Left ventricle myocardium superior (tissue), 1 donor: ENCODE measurements at places on chromosomes 6 and 20. TPM values are rescaled to one million over a fixed set of nuclear protein-coding genes. Genes with fewer than 3 reads are reported as not detected.

Gene PHACTR3
- total RNA-seq, result 6.8 TPM

Gene NCOA6
- total RNA-seq, result 17.1 TPM

Gene GSTA3
- total RNA-seq, result not detected

Gene CRIP3
- 6.6 TPM for total RNA-seq

Gene RFX6
- total RNA-seq, result not detected

Gene ZC2HC1B
- not detected for total RNA-seq

Gene SDHAF4
- total RNA-seq, result 17.0 TPM

Gene SLC17A2
- not detected for total RNA-seq

Gene TMEM170B
- total RNA-seq, result 5.4 TPM

Gene ZBTB46
- total RNA-seq, result 13.1 TPM

Gene PTK6
- total RNA-seq, result not detected

Gene SPINT3
- not detected for total RNA-seq

Gene PHACTR1
- 124 TPM for total RNA-seq

Gene SYCP2L
- total RNA-seq, result 1.1 TPM

Gene MRAP2
- not detected for total RNA-seq

Gene ZBTB24
- 3.4 TPM for total RNA-seq

Gene SLC35B3
- total RNA-seq, result 8.2 TPM

Gene COL21A1
- 23.2 TPM for total RNA-seq

Gene LZTS3
- total RNA-seq, result 17.6 TPM

Gene WFDC5
- not detected for total RNA-seq

Gene TP53TG5
- 2.1 TPM for total RNA-seq

Gene MICB
- total RNA-seq, result 1.7 TPM

Gene EPPIN
- not detected for total RNA-seq

Gene NTSR1
- not detected for total RNA-seq

Gene SIRPB1
- total RNA-seq, result 0.82 TPM

Gene TRIM40
- not detected for total RNA-seq

Gene HSPA1L
- total RNA-seq, result 2.0 TPM

Gene TGM3
- total RNA-seq, result not detected

Gene ATP9A
- total RNA-seq, result 21.2 TPM

Gene RIPOR2
- total RNA-seq, result 3.6 TPM

Gene SLC22A2
- total RNA-seq, result not detected

Gene PPP1R14C
- total RNA-seq, result 123 TPM

Gene ALDH5A1
- 31.2 TPM for total RNA-seq

Gene OOEP
- total RNA-seq, result 0.45 TPM

Gene TSPO2
- total RNA-seq, result not detected

Gene RIMS1
- total RNA-seq, result 1.2 TPM

Gene SOBP
- 15.3 TPM for total RNA-seq

Gene MAP3K7
- 16.4 TPM for total RNA-seq

Gene SLC24A3
- total RNA-seq, result 0.62 TPM

Gene ITPR3
- total RNA-seq, result 6.1 TPM

Gene TGIF2
- total RNA-seq, result 7.6 TPM

Gene LRFN2
- total RNA-seq, result not detected

Gene PNLDC1
- 0.17 TPM for total RNA-seq

Gene RPS6KA2
- 63.4 TPM for total RNA-seq

Gene KIF3B
- 9.1 TPM for total RNA-seq

Gene BPI
- total RNA-seq, result not detected

Gene FUT9
- total RNA-seq, result not detected
